Naive thymus-derived CD8-positive, alpha-beta T cell (primary cell): ENCODE measurements at places on chromosomes 7 and 10. TPM values are rescaled to one million over a fixed set of nuclear protein-coding genes. Genes with fewer than 3 reads are reported as not detected.

FAM25C gene
- not detected for total RNA-seq

SMKR1 gene
- total RNA-seq = 3.8 TPM

GPRIN2 gene
- not detected for total RNA-seq

C7orf33 gene
- total RNA-seq = not detected

CYP3A7 gene
- total RNA-seq = not detected

CH25H gene
- total RNA-seq = not detected

HOXA6 gene
- total RNA-seq = not detected

LIPM gene
- total RNA-seq = not detected

FGFR2 gene
- total RNA-seq = not detected

TMEM236 gene
- total RNA-seq = 0.18 TPM

TMEM140 gene
- total RNA-seq = 27.1 TPM

VWC2 gene
- not detected for total RNA-seq

NPY4R gene
- total RNA-seq = not detected

STRIP2 gene
- total RNA-seq = not detected

GALNT17 gene
- not detected for total RNA-seq

ARHGAP22 gene
- total RNA-seq = 0.88 TPM

EFCAB10 gene
- total RNA-seq = not detected

CALHM2 gene
- 22.4 TPM for total RNA-seq

MCMBP gene
- 50.9 TPM for total RNA-seq

SLC18A2 gene
- total RNA-seq = not detected

POM121 gene
- total RNA-seq = 67.8 TPM

AZGP1 gene
- not detected for total RNA-seq

LRRN3 gene
- 337 TPM for total RNA-seq

SMARCD3 gene
- total RNA-seq = 11.8 TPM

GDF10 gene
- total RNA-seq = 0.75 TPM

PLOD3 gene
- total RNA-seq = 34.1 TPM

ATRNL1 gene
- total RNA-seq = not detected

LRRC27 gene
- total RNA-seq = 6.9 TPM

CPEB3 gene
- total RNA-seq = 2.5 TPM

HMX2 gene
- total RNA-seq = not detected

TRIM50 gene
- total RNA-seq = 0.25 TPM

SORBS1 gene
- total RNA-seq = 1.7 TPM

TYW1 gene
- 24.7 TPM for total RNA-seq

RSPH10B gene
- 0.81 TPM for total RNA-seq

KIF20B gene
- 22.6 TPM for total RNA-seq

PCDH15 gene
- not detected for total RNA-seq

TMEM254 gene
- total RNA-seq = 13.0 TPM

TSPAN33 gene
- 12.4 TPM for total RNA-seq

CHRM2 gene
- total RNA-seq = not detected

AMPH gene
- not detected for total RNA-seq

PARD3 gene
- total RNA-seq = 0.14 TPM

HABP2 gene
- total RNA-seq = not detected

HOXA13 gene
- total RNA-seq = not detected

CARD11 gene
- 109 TPM for total RNA-seq

GPR146 gene
- 7.0 TPM for total RNA-seq

PRSS37 gene
- not detected for total RNA-seq

RASA4 gene
- 60.9 TPM for total RNA-seq

C10orf62 gene
- total RNA-seq = not detected

ICA1 gene
- 0.96 TPM for total RNA-seq

CPA1 gene
- total RNA-seq = not detected

CDHR1 gene
- total RNA-seq = 0.29 TPM

MBL2 gene
- not detected for total RNA-seq

CUZD1 gene
- total RNA-seq = 3.9 TPM

MALRD1 gene
- total RNA-seq = 0.30 TPM

CLDN3 gene
- total RNA-seq = not detected

OR9A2 gene
- total RNA-seq = 0.38 TPM

POU6F2 gene
- not detected for total RNA-seq

MYOZ1 gene
- not detected for total RNA-seq

OR2A7 gene
- 5.9 TPM for total RNA-seq
